ENCODE measurements at places on chromosomes 6 and 20.

- no peak for DNase-seq
These were observed 213.5 kb upstream of the PLN start for GRCh38 chr6:118334634-118335033.

DNA sequence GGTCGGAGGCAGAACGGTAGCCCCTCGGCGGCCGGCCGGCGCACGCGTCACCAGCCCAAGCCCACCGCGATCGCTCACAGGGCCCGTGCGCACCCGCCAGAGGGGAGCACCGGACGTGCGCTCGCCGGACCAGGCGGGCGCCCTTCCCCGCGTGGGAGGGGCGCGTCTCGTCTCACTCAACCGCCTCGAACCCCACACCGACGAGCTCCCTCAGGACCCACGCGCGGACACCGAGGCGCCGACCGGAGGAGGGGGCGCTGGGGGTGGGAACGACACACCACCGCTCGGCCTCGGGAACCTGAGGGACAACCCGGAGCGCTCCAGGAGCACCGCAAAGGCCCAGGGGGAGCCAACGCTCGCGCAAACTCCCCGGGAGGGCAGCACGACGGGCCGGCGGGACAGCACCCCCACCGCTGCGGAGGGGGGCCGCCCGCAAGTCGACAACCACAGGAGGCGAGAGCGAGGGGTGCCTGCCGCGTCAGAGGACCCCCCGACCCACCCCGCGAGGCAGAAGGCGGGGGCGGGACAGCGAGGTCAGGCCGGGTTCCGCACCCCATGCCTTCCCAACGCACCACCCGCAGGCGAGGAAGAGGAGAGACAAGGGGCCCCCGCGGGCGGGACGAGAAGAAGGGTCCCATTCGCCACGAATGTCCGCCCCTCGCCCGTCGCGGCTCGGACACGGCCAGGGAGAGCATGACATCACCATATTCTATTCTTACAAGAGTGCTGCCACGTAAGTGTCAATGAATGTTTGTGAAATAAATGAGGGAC is 512.7 kb upstream of the ZNF337 start:
- peak; percentile 47 for DNase-seq

- no peak for DNase-seq
These were observed 26.8 kb downstream of the BNIP5 start for GRCh38 chr6:36309900-36310299.

GRCh38 chr6:18246205-18246604 is 18.1 kb downstream of the DEK start:
- DNase-seq = no peak

GRCh38 chr6:129623008-129623732 is 86.8 kb downstream of the ARHGAP18 start:
- no peak for DNase-seq
